ENCODE measurements at places on chromosomes 7 and 10. TPM values are rescaled to one million over a fixed set of nuclear protein-coding genes. Genes with fewer than 3 reads are reported as not detected.

Gene TCERG1L
- not detected for total RNA-seq

Gene CNNM1
- total RNA-seq = 1.2 TPM

DNA sequence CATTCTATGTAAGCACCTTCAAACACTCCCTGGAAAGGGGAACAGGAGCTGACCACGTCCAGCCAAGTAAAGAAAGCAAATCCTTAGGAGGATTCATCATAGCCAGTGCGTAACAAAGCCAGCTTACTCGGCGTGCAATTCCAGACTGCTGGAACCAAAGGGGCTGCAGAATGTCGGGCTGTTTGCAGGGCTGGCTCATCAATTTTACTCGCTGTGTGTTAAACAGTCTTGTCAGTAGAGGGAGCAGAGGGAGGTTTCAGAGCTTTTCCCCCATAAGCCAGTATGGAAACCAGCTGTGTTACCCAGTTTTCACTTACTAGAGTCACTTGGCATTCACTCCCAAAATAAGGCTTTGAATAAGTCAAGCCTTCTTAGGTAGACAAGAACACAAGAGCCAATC is 127.1 kb downstream of the KMT2E start:
- no peak for DNase-seq

DNA sequence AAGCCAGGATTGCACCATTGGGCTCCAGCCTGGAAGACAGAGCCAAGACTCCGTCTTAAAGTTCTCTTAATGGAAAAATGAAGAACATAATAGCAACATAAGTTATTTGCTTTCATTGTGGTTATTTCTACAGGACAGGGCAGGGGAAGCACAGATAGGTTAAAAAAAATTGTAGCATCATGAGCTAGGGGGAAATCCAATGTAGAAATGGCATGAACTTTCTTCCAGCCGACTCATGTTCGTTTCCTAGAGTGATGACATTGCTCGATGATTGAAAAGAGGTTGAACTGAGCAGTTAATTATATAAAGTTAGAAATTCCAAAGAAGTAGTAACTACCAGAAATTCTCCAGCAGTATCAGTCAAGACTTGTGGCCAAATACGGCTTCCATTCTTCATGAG is 64.9 kb downstream of the DAGLB start:
- DNase-seq = no peak

DNA sequence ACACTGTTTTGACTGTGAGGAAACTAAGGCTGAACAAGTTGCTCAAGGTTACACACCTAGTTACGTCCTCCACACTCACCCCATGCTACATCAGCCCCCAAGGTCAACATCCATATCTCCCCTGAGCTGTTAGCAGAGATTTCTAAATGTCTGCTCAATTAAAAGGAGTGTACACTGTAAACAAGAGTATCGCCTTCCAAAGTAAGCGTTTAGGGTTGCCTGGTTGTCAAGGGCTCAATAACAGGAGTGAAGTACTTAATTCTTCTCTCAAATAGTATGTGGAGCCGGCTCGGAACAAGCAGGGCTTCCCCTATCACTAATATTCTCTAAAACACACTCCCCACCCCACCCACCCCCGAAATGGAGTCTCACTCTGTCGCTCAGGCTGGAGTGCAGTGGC is 412.8 kb upstream of the GALNT17 start:
- no peak for DNase-seq

DNA sequence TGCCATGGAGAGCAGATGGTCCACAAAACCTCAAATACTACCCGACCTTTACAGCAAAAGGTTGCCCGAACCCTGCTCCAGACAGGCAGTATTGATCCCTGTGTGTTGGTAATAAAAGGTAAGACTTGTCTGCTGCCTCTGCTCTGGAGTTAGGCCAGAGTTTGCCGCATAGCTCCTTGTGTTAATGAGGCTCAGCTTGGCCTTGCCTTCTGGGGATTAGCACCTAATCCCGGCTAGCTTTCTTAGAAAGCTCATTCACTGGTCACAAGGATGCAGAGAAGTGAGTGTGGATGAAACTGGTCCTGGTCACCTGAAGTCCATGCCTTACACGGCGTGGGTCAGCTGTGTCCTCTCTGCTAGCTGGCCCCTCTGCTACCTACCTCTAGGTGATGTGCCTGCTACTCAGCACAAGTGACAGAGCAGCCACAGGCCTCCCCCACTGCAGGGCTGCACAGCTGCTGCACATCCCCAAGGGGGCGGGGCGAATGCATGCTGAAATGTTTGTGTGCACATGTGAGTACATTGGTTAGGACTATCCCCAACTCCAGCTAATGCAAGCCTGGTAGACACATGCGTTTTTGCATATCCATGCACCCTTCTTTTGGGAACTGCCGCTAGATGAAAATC is 31.7 kb upstream of the SYPL1 start:
- DNase-seq = no peak

- peak; percentile 91 for DNase-seq
These were observed 13.5 kb downstream of the KCNH2 start for GRCh38 chr7:150964593-150965111.
